NCI-H1417 treated with DMSO at 0.1 percent for 48 hours (cell line): ENCODE measurements at places on chromosomes 7 and 10.

DNA sequence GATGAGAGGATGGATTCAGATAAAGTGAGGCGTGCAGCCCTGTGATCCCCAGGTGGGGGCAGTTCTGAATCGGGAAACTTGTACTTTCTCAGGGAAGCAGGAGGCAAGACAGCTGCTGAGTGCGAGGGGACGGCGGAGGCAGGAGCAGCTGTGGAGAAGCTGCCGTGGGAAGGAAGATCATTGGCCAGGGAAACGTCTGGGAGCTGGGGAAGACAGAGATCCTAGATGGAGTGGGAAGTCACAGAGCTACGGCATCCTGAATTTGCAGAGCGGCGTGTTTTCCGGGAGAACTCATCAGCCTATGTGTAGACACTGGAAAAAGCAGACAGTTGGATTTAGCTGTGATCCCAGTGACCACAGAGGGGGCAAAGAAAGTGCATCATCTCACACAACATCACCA is 9.2 kb downstream of the PRKCQ start:
- DNase-seq, result no peak

DNA sequence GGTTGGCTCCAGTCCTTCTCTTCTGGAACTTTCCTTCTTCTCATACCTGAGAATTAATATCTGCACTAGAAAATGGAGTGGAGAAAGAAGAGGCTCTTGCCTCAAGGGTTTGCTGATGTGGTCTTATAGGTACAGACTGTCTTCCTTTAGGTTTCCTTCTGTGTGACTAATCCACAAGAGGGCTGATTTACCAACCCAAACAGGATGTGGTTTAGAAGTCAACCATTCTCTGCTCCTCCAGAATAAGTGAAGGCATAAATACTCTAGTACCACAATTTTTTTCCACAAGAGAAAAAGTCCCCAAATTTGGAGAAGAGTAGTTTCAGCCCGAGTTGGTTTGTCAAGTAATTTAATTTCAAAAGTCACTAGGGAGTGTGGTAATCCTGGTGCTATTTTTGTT is 85.8 kb downstream of the NRP1 start:
- no peak for DNase-seq

DNA sequence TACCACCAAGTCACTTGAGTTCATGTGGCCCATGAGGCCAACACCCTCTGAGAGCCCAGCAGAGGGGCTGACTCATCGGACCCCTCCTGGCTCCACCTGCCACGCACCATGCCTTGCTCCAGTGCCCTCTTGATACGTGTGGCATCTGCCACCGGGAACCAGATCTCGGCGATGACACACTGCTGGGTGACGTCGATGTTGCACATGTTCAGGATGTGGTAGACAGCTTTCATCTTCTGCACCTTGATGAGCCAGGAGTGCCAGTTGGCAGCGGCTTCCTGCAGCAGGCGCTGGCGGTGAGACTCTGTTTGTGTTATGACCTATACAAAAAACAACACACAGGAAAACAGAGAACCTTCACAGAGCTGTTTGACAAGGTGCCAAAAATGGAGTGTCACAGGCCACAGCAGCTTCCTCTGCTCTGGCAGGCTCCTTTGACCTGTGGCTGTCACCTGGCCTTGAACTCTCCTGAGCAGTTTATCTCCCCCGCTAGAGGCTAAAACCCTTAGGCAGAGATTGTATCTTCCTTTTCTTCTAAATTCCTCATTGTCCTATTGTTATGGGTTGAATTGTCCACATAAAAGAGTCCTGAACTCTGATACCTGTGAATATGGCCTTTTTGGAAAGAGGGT is 45.2 kb upstream of the TMEM213 start:
- DNase-seq, result no peak

DNA sequence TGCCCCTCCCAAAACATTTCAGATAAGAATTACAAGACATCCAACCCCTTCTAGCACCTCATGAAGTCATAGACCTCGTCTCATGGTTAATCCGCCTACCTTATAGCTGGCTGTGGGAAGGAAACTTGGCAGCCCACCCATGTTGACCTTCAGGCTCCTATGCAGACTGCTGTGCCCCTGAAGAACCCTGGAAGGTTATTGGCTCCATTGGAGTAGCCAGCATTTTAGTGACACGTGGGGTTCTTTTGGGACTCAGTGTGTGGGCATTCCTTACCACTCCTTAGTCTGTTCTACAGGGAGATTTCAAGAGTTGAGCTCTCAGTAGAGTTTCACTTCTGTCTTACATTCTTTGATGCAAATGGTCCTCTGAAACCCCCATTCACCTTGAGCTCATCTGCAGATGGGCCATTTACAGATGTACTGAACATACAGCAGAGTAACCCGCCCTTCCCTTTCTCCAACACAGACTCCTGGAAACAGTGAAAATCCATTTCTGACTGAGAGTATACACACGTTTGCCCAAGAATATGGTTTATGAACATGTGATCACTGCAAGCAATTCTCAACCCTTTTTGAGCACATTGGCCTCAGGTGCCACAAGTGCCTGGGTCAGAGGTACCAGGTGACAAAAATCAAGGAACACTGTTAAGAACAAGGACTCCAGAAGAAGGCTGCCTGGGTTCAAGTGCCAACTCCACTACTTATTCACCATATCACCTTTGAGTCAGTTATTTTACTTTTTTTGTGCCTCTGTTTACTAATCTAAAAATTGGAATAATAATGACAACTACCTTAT is 54.0 kb upstream of the HECW1 start:
- no peak for DNase-seq

- DNase-seq, result no peak
Measured at GRCh38 chr7:92639213-92639896, 49.2 kb upstream of the FAM133B start.

GRCh38 chr7:74454021-74454924 is 567 bp downstream of the GTF2IRD1 start:
- DNase-seq, result no peak

DNA sequence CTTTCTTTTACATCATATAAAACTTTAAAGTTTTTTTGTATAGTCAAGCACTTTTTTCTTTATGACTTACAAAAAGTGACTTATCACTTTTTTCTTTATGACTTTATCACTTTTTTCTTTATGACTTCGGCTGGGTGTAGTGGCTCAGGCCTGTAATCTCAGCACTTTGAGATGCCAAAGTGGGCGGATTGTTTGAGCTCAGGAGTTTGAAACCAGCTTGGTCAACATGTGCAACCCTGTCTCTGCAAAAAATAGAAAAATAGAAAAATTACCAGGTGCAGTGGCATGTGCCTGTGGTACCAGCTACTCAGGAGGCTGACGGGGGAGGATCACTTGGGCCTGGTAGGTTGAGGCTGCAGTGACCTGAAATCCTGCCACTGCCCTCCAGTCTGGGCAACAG is 108.8 kb upstream of the CSTF2T start:
- DNase-seq, result no peak

- no peak for DNase-seq
Measured at GRCh38 chr7:117630907-117631564, 151.2 kb downstream of the CFTR start.

DNA sequence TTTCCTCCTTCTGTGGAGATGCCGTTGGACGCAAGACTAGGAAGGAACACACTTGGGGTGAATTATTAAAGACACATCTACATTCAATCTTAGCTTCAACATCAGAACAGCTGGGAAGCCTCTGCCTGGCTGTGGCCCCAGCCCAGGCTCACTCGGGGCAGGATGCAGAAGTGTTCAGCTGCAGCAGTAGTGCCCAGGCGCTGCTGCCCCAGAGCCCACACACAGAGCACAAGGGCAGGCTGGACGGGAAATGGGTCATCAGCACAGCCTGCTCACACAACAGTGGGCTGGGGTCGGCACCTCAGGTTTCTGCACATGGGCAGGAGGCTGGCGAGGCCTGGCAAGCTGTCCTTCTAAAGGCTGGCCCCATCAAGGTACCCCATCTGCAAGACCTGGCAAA is 42.5 kb downstream of the NOD1 start:
- DNase-seq, result no peak

DNA sequence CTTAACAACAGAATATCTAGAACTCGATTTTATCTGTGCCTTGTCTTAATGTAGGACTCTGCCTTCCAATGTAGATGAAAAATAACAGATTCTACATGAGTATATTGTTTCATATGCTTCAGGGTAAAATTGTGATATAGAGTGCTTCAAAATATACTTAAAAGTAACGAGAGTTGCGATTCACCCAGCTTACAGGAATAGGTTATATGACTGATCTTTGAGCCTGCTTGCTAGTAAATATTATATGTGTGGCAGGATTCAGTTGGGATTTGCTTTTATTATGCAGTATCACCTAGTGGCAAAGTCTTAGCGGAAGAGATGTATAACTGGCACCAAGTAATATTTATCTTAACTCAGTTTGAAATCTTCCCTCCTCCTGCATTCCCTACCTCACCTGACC is 183.3 kb downstream of the SEMA3E start:
- no peak for DNase-seq

GRCh38 chr10:33102071-33102470 is 144.0 kb upstream of the ITGB1 start:
- DNase-seq, result no peak

DNA sequence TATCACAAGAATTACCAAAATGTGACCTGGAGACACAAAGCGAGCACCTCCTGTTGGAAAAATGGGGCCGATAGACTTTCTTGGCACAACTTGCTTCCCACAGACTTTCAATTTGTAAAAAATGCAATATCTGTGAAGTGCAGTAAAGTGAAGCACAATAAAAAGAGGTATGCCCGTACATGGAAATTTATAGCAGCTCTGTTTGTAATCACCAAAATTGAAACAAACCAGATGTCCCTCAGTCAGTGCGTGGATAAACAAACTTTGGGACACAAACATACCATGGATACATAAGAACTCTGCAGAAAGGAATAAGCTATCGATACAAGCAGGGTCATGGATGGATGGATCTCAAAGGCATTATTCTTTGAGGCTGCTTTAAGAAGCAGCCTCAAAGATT is 33.6 kb downstream of the ARID5B start:
- DNase-seq, result no peak

DNA sequence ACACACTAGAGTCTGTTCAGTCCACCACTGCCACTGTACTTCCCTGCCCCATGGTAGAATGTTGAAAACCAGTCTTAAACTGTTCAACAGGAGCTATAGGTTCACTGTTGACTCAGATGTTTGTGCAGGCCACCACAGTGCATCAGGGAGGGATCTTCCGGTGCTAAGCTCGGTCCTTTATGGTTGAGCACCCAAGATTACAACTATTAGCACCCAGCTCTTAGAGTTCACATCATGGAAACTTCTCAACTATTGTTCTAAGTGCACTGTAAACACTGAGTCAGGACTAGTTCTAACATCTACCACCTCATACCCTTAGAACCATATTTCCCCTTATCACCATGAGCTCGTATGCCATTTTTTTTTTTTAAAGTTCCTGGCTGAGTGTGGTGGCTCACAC is 97.1 kb upstream of the MXI1 start:
- no peak for DNase-seq

GRCh38 chr7:105748701-105749100 is 127.7 kb downstream of the ATXN7L1 start:
- no peak for DNase-seq

DNA sequence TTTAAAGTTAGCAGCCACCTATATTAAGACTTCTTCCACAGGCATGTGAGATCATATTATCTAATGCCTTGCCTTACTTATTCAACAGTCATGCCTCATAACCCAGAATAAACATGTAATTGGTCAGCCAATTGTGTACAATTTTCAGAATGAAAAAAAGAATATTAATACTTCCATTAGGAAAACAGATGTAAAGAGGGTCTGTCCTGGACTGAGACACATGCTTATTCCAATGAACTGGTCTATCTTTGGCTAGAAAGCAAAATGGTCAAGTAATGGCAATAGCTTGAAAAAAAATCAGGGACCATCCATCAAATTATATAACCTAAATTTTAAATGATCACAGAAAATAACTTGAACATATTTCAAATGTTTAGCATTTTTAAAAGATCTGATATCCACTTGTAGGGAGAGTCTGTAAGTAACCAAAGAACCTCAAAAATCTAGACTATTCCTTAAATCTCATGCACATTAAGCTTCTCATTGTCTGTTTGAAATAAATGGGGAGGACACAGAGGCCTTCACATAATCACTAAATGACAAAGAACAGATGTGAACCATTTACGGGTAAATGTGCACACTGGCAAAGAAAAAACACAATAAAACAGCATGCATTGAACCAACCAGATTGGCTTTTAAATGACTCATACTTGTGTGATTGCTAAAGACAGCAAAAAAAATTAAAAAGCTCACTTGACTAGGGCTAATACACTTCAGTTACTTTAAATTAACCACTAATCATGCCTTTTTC is 568.8 kb upstream of the PCDH15 start:
- peak; percentile 30 for DNase-seq

DNA sequence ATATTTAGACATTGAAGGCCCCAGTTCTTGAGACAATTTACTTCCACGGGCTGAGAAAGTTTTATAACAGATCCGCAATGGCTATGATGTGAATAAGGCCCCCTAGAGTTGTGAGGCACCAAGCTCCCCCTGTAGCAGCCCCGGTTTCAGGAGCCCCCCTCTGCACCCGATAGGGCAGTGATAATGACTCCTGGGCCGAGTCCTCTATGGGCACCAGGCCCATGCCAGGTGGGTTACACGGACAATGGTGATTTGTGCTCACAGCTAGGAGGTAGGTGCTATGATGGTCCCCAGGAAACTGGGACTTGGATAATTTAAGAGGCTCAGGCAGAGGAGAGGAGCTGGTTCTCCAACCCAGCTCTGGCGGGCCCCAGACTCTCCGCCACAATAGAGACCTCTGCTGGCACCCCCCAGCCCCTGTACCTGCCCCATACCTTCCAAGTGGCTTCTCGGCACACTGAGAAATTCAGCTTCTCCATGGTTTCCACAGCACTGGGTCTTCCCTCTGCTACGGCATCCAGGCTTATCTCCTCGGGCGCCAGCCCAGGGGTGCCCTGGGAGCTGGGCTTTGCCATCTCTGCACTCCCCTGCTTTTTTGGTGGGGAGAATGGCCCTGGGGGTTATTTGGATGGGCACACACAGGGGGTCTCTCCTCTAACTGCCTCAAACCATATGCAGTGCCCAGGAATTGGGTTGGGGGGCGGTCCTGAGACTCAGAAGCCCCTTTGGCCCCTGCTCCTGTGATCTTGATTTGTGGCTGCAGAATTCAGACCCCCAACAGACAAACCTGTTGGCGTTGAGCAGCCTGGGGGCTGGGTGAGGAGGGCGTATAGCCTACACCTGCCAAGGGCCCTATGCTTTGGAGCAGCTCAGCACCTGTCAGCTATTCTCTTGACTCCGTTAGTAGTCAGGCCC is 12.2 kb upstream of the KCP start:
- no peak for DNase-seq

DNA sequence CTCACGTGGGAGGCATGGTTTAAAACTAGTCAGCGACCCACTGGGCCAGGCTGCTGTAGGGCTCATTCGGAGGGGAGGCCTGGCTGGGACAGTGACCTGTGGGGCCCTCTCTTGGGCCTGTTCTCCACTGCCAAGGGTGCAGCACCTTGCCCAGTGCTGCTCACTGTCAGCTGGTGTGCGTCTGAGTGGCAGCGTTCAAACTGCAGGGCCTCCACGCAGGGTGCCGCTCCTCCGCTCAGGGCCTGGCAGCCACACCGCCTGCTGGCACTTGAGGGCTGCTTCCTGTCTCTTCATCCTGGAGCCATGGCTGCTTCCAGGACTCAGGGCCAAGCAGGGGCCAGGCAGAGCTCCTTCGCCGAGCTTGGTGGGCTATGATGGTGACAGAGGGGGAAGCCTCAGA is 18.3 kb downstream of the ADAMTS14 start:
- DNase-seq, result no peak

- no peak for DNase-seq
Measured at GRCh38 chr10:19824381-19825342, 8.4 kb downstream of the PLXDC2 start.
